ENCODE measurements at places on chromosomes 2 and 18.

DNA sequence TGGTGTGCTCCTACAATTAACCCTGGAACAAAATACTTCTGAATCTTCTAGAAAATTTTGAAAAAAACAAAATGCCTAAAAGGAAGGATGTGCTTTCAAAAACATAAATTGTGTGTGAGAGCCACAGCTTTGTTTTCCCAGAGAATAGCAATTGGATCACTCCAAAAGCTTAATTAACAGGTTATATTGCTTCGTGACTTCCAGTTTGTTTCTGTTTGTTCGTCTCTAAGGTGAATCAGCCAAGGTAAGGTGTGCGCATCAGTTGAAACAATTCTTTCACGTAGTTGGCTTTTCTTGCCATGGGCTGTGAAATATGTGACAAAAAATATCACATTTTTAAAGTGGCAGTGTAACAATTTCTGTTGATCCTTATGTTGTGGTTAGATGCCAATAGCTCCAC lies 90.3 kb upstream of the BARD1 start:
- no peak for DNase-seq

- peak; percentile 82 for DNase-seq
Measured at GRCh38 chr18:32349728-32350395, 120.8 kb downstream of the GAREM1 start.

GRCh38 chr2:156999661-157000060 lies 257.8 kb upstream of the GALNT5 start:
- no peak for DNase-seq

DNA sequence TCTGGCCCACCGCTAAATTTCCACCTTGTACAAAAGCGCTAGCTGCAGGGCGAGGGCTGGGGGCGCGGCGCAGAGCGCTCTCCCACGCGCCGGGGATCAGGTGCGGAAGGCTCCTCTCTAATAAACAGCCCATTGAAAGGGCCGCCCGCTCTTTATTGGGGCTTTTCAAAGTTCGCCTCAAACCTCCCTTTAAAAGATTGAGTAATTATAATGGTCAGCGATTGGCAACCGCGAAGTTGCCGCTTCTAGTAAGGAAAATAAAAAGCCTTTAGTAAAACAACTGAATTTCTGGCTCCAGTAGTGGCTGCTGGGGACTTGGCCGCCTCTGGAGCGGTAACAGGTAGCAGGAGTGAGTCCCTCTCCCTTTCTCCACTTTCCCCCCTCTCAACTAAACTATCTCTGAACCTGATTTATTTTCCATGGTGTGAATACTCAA lies 755 bp downstream of the NEUROD1 start:
- DNase-seq, result no peak

- DNase-seq, result no peak
Measured at GRCh38 chr2:152127628-152128027, 28.8 kb upstream of the CACNB4 start.

DNA sequence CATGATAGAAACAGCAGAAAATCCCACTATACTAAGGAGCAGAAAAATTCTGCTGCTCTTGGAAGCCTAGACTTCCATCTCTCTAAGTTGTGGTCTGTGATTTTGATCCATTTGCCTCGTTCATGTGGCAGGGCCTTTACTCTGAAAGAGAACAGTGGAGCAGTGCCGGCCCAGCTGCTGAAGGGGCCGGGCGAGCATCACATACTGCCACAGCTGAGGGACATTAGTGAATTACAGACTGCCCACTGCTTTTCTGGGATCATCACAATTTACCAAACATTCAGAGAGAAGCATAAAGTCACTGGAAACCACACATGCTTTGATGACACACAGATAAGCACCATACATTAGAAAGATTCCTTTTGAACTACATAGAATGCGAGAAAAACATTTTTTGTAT lies 217.0 kb upstream of the BOD1L2 start:
- DNase-seq, result no peak

GRCh38 chr2:102481931-102482330 lies 8.9 kb downstream of the SLC9A4 start:
- DNase-seq, result no peak

DNA sequence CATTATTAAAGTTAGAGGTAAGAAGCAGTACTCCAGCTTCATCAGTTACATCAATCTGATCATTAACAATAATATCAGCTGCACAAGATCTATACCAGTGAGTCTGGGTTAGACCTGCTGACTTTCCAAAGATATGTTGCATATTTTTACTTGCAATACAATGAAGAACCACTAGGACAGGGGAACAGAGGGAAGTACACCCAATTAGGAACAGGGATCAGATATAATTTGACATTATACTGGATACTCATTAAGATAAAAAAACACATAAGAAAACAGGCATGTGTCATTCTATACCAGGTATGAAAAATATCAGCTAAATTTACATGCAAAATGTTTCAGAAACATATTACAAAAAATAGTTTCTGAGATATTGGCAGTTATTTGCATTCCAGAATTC lies 995.1 kb upstream of the DDX18 start:
- no peak for DNase-seq

DNA sequence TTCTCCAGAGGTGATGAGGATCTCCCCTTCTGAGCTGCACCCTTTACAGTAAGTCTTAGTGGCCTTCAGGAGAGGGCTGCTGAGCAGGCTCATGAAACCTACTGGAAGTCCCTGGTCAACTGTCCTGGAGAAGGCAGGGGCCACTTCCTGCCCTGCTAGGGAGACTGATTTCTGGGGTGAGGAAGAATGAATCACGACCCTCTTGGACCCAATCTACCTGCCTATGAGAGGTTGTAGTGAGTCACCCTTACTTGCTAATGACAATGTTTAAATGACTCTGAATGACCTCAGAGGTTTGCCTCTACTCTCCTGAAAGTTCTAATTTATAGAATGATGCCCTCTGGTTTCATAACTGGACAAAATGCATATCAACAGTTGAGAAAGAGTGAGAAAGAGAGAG lies 79.4 kb upstream of the FAM136A start:
- DNase-seq, result no peak

DNA sequence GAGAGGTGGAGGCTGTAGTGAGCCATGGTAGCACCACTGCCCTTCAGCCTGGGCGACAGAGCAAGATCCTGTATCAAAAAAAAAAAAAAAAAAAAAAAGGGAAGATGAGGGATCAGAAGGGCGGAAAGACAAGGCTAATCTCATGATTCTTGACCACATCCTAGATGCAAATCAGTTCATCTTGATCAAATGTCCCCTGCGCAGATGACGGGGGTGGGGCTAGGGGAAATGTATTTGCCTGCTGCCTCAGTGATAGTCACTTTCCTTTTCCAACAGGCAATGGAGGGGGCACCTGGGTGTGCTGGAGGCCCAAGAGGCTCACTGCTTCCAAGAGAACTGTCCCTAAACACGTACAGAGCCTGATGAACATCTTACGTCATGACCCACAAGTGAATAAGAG lies 3.7 kb upstream of the EMILIN2 start:
- DNase-seq, result no peak

DNA sequence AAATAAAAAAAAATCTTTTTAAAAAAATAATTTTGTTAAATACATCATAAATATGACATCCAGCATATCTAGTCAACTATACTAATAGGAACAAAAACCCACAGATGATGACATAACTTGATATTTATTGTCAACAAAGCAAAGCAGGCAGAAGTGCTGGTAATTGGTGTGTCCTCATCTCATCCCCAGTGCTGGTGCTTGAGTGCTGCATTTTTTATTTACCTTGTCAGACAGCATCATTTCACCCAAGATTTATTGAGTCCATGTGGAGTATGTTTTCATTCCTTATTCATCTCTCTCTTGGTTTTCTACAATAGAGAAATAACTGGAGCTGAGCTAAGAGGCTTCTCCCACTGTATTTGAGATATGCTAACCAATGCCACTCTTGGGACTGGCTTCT lies 191.6 kb upstream of the SLC14A2 start:
- no peak for DNase-seq

GRCh38 chr18:2325308-2325849 lies 245.9 kb downstream of the METTL4 start:
- no peak for DNase-seq

DNA sequence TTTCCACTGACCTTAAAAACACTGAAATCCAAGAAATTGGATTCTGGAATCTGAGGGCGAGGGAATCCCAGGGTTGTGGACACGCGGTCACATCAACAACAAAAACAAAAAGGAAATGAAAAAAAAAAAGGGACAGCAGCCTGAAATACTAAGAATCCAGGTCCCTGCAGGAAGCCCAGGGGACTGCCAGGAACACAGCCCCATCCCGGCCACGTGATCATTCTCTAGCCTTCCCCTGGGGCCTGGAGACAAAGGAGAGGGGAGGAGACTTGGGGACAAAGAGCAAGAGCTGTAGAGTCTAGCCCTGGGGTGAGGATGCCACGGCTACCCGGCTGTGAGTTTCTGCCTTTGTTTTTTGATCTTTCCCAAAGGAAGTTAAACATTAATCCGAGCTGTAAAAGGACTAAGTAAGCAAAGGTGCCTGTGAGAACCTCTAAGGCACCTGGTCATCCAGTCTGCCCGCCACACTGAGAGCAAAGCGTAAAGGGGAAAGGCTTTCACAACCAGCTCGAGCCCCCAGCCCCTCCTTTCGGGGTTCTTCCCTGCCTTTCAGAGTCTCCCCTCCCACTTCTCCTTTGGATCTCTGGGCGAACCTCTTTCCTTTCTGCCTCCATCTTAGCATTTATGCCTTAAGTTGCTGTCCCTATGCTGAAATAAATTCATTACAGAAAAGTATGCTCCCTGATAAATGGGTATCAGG lies 57.9 kb upstream of the MSH2 start:
- DNase-seq, result peak; percentile 100

DNA sequence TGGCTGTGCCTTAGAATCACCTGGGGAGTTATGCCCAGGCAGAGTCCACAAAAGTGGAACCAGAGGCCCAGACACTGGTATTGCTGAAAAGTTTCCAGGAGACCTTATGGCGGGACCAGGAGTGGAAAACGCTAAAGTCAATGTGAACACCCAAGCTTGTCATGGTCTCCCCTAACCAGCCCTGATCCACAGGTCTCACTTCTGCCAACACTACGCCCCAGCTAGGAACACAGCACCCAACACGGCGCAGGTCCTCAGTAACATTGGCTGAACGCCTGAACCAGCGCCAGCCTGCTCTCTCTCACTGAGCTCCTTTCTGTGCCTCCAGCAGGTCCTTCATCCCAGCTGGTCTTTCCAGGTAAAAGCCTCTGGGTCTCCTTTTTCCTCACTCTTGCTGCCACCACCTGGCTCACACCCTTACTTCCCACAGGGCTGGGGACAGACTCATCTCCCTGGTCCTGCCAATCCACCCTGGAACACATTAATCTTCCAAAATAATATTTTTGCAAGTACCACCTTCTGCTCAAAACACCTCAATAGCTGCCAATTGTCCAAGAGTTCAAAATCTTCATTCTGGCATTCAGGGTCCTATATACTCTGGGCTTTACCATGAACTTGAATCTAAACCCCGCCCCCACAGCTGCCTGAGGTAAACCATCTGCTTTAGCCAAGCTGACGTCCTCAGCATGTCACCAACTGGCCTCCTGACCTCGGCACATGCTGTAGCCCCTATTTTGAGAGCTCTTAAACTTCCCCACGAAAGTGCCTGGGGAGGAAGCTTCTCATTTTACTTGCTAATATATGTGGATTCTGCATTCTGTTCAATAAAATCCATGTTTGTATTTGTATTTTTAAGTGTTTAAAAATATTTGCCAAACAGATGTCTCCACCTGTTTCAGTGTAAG lies 34.6 kb downstream of the ADCY3 start:
- DNase-seq, result no peak

DNA sequence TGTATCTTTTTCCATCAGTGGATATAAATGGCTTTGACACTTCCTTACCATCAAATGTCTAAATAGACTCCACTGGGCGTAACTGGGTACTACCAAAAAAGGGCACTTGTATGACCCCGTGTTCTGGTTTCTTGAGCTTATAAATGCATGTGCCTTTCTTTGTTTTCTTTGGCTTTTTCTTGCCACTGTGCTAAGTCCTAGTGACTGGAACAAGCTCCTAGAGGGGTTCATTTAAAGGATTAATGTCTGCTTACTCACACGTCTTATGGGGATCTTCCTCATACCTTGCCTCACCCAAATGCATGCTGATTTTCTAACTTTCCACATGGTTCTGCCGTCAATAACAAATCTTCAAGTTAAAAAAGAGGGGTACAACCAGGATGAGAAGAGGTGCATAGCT lies 19.8 kb upstream of the ZNF532 start:
- no peak for DNase-seq
